ENCODE measurements at places on chromosomes 7 and 10.
A peak's percentile ranks its signal among the peaks of the same experiment; 100 is the strongest.

DNA sequence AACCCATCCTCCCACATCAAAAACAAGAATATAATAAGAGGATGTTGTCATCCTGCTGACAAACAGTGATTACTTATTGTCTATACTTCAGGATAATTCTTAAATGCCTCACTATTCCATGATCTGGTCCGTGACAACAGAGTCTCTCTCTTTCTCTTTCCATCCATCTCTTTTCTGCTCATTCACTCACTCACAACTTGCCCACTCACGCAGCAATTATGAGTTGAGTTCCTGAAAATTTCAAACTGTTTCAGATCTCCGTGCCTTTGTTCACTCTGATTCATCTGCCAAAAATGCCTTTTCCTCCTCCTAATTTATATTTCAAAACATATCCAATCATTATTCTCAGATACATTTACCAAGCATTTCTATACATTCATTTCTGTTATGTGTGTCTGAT lies 1.4 kb downstream of the OR6B1 start:
- no peak for DNase-seq

GRCh38 chr10:115965376-115965775 lies 307.6 kb downstream of the GFRA1 start:
- DNase-seq, result no peak

DNA sequence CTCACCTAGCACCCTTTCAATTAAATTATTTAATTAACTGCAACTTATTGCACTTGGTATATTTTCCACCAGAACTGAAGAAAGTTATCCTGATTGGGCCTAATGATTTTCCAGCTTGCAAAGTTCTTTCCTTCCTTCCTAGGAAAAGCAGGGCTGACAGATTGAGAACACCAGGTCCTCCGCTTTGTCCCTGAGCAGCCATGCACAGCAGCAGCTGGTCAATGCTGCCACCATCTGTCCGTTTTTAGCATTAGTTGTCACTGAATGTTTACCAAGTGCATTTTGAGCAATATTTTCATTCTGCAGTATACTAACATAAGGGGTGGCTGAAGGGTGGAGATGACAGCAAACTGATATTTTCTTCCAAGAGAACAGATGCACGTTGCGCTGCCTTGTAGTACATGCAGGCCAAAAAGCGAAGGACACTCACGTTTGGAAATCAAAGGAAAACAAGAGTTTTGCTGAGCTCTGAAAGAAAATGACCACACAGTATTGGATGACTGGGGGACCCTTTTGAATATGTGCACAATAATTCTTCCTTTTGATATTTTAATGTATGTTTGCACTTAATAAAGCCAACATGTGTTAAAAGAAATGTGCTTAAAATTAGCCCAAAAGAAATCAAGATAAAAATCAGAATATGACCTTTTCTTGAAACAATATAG lies 248.8 kb upstream of the PTN start:
- peak; percentile 41 for DNase-seq

- no peak for DNase-seq
Measured at GRCh38 chr10:122264931-122265330, 6.2 kb upstream of the BTBD16 start.

- DNase-seq, result no peak
Measured at GRCh38 chr10:121131426-121132265, 280.5 kb downstream of the WDR11 start.

- no peak for DNase-seq
Measured at GRCh38 chr10:75483188-75483587, 51.8 kb downstream of the LRMDA start.

- DNase-seq, result no peak
Measured at GRCh38 chr7:129489491-129489890, 12.8 kb upstream of the SMKR1 start.

DNA sequence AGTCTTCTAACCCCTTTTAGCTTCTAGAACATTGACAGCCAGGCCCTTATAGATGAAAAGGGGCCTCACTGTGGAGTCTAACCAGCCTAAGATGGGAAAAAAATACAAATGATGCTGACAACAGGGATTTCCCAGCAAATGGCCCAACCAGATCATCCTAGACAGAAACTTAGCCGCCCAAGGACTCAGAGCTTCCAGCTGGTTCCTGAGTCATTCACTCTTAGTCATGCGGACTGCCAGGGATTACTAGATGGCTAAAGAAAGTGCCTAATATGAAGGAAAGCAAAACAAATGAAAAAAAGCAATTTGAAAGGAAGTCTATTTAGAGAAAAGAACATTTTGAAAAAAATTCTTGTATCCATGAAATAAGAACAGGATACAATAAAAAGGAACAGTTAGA lies 23.7 kb downstream of the TSPAN14 start:
- DNase-seq, result no peak

GRCh38 chr7:47940088-47941013 lies 7.9 kb downstream of the PKD1L1 start:
- no peak for DNase-seq

GRCh38 chr7:95537468-95537867 lies 51.7 kb downstream of the ASB4 start:
- no peak for DNase-seq

DNA sequence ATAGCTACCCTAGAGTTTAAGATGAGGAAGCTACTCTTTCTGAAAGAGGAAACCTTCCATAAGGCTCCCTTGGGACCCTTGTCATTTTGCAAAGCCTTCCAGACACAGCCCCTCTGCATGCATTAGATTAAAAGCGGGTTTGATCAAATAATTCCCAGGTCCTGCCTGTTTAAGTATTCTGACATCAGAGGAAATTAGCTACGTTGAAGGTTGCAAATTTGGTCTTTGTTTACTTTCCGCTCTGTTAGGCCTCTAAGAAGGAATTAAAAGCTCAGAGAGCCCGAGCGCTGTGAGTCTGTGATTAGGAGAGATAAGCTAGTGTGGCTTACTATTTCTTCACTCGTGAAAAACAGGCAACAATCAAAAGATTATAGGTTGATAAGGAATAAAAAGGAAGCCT lies 1.4 kb upstream of the THSD7A start:
- no peak for DNase-seq

DNA sequence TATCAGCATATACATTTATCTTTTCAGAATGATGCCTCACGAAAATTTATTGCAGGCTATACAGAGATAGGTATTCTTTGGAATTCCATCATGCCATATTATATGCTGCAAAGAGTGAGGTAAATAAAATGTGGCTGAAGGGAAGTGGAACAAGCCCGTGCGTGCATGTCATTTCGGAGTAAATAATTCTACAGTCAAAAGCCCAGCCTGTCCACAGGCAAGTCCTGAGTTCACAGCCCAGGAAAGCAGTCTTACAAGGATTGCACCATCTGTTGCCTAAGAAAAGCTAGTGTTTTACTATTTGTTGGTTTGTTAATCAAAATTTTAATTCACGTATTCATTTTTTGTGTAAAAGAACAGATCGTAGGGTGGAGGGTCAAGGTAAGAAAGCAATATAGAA lies 292.4 kb upstream of the AKR1E2 start:
- no peak for DNase-seq

GRCh38 chr7:130879191-130879590 lies 145.2 kb upstream of the KLF14 start:
- no peak for DNase-seq

DNA sequence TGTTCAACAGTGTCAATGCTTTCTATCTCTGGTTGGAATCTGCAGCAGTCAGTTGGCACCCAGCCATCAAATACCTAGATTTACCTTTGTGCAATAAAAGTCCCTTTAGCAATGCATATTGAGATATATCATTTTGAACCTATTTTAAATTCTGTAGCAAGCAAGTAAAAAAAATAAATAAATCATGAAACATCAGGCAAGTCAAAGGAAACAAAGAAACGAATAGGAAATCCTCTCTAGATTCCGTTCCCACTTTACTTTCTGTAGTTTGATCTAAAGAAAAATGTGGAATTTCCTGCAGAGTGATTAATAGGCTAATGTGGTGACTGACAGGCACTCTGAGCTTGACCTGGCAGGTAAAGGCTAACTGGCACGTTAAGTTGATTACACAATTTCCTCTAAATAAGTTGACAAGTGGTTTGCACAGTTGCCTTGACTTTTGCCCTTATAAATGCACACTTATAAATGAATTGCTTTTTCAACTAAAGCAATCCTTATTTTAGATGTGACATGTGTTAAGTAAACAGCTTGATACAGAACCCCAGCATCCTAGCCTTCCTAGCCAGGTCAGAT lies 208.1 kb upstream of the TCF7L2 start:
- no peak for DNase-seq

GRCh38 chr10:30412901-30413300 lies 21.1 kb upstream of the MAP3K8 start:
- no peak for DNase-seq

DNA sequence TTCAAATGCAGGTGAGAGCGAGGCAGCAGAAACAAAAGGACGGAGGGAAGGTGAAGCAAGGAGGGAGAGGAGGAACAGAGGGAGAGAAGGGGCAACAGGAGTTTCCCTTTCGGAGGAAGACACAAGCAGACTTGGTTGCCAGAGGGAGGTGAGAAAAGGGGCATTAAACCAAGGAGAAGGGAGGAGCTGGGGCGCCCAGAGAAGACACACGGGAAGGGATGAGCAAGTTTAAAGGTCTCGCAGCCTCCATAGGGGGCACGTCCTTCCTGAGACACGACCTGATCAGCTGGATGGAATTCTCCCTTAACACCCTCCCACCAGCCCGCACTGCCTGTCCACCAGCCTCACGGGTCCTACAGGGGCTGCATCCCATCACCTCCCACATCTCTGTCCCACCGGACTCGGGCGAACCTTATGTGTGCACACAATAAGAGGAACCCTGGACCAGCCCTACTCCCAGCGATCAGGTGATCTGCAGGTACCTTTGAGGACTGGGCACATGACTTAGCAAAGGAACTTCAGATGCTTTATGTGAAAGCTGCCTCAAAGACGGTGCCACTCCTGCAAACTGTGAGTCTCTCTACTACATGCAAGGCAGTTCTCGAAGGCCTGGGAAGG lies 251.2 kb downstream of the TNS3 start:
- DNase-seq, result no peak

GRCh38 chr10:84317174-84317573 lies 11.2 kb upstream of the CCSER2 start:
- DNase-seq, result no peak

- DNase-seq, result peak; percentile 79
Measured at GRCh38 chr7:151595702-151596350, 76.1 kb upstream of the RHEB start.

DNA sequence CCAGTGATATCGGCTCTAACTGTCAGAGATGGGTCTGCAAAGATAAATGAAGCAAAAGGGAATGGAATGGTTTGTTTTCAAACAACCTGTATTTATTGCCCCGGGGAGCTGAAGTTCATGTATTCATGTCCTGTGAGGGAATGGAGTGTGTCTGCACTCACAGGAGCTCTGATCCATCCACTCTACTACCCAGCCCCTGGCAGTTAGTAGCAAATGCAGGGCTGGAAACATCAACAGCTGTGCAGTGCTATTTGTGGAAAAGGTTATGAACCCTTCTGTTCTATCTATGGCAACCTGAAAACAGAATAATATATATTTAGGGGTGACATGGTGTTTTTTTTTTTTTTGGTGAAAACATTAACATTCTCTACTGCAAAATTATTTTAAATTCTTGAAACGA lies 9.8 kb downstream of the AGR2 start:
- DNase-seq, result no peak

GRCh38 chr7:142668495-142668894 lies 80.8 kb upstream of the PRSS1 start:
- DNase-seq, result no peak

DNA sequence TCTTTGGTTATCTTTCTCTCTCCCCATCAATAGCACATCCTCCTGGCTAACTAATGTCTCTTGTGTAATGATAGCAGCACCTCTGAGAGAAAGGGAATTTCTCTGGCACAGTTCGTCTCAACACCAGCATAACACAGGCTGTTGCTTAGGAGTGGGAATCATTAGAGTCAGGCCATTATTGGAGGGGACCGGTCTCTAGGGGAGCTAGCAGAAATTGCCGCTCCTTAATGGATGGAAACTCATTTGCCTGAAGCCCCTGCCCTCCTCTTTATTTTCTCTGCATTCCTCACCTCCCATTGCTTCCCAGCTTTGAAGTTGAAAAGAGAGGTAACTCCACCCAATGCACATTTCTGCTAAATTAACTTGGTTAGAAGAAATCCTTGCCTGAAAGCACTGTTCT lies 11.9 kb downstream of the LRRC4 start:
- DNase-seq, result no peak

DNA sequence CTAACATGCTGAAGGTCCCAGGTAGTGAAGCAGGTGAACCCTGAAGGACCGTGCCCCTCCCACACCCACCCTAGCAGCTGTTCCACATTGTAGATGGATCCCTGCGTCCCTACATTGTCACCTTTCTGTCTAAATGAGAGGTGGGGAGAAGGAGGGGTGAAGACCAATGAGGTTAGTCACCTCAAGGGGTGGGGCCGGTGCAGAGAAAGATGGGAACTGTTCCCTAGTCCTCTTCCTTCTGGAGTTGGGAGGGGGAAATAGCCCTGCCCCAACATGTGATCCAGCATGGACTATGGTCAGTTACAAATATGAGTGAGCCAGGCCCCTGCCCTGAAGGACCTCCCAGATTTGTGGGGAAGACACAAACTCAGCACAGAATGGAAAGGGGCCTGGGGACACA lies 124.5 kb downstream of the LHPP start:
- no peak for DNase-seq

DNA sequence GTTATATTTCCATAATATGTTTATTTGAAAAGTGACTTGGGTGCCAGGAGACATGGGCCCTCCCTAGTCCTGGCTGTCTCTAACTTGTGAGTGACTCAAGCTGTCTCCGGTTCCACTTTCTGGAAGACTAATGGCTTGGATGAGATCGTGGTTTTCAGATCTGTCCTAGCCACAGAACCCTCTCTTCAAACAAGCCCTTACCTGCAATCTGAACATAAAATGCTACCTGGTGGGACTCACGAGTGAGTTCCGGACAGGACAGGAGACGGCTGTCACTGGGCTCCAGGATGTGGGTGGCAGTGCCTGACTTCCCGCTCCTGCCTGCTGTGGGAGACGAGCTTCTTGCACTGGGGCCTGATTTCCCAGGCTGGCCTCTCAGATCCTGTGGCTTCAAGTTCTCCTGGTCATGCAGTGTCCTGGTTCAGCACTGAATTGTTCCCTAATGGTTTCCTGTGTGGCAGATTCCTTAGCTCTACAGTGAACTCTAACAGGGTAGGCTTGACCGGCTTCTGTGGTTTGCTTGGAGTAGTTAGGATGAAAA lies 26.0 kb upstream of the PFKFB3 start:
- no peak for DNase-seq

GRCh38 chr10:126997801-126998590 lies 92.8 kb downstream of the DOCK1 start:
- no peak for DNase-seq

GRCh38 chr10:14111208-14111607 lies 219.5 kb downstream of the FRMD4A start:
- no peak for DNase-seq

DNA sequence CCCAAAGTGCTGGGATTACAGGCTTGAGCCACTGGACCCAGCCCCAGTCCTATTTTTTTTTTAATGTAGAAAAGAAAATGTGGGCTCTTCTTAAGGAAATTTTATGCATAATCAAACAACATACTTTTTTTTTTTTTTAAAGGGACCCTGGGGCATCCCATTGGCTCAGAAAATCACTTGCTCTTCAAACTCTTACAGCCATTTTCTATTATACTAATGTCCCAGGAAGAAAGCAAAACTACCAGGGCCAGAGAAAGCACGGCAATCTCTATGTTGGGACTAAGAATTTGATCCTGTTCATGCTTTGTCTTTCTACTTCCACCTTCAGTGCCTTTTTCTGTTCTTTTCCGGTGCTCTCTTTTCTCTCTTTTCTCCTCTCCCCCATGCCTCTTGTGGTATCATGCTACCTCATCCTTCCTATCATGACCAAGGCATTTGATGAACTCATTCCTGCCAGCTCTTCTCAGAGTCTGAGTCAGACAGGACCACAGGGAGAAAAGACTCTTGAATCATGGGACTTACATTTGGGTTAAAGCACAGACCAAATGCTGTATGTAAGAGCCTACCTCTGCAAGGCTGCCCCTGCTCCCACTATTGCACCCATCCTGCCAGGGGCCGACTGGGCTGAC lies 76.4 kb upstream of the CCNY start:
- DNase-seq, result no peak

Data from NCI-H2029 treated with DMSO at 0.1 percent for 48 hours (cell line).